ENCODE measurements at places on chromosomes 1 and 21.

GRCh38 chr1:233597489-233597901, 16.4 kb upstream of the KCNK1 start:
- DNase-seq, result peak; percentile 75

DNA sequence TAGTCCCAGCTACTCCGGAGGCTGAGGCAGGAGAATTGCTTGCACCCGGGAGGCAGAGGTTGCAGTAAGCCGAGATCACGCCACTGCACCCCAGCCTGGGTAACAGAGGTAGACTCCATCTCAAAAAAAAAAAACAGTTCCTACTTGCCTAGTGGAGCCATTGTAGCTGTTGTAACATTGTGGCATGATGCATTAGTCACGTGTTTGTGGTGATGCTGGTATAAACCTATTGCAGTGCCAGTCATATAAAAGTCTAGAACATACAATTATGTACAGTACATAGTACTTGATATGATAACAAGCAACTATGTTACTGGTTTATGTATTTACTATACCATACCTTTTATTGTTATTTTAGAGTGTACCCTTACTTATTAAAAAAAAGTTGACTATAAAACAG, 16.2 kb downstream of the KYAT3 start:
- no peak for DNase-seq

DNA sequence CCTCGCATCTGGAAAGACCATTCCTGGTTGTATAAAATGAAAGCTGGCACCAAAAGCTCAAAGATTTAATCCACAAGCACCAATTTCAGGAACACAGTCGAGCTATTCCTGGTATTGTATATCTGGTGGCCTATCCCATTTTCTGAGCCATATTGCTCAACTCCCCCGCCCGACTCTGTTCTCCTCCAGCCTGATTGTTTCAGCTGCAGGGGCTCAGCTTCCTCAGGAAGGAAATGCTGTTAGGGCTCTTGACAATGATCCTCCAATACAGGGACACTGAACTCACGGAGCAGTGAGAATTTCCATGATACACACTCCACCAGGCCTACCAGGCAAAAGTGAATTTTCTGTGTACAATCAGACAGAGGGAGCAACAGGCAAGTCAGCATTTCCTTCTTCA, 16.9 kb upstream of the TDRD10 start:
- DNase-seq, result no peak

DNA sequence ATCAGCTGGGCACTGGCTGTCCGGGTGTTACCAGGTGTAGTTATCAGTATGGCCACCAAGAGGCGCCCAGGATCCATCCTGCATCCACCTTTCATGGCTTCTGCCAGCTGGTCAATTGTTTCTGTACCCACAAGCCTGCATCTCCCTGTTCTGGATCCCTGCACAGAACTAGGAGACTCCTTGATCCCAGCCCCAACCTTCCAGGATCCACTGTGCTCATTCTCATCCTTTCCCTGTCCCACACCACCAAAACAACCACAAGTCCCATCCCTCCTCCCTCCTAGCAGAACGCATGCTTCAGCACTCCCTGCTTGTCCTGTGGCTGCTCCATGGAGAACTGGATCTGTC, 27.2 kb upstream of the FOXE3 start:
- peak; percentile 55 for DNase-seq

DNA sequence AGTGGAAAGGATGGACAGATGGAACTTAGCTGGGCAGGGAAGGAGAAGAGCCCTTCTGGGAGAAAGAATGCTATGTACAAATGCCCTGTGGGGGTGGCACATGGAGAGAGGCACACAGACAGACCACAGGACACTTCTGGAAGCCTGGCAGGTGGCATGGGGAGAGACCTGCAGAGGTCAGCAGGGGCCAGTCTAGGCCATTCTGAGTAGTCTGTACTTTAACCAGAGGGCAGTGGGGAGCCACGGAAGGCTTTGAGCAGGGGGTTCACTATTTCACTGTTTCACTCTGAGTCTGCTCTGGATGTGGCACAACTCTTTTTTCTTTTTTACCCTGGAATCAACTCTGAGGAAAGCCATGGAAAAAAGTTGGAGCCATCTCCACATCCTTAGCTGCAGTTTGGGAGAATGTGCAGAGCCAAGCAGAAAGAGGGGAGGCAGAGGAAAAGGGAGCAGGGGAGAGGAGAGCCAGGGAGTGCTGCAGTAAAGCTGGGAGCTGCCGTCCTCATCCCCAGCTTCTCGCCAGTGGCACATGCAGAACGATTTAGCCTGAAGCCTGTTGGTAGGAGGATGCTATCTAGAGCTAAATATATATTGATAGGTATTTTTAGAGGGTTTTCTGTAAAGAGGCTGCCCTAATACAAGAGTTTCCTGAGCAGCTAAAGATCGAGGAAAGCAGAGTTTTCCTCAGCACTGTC, 34.0 kb downstream of the CACNA1E start:
- no peak for DNase-seq

- no peak for DNase-seq
These were observed 45.3 kb downstream of the F3 start for GRCh38 chr1:94496076-94496755.

DNA sequence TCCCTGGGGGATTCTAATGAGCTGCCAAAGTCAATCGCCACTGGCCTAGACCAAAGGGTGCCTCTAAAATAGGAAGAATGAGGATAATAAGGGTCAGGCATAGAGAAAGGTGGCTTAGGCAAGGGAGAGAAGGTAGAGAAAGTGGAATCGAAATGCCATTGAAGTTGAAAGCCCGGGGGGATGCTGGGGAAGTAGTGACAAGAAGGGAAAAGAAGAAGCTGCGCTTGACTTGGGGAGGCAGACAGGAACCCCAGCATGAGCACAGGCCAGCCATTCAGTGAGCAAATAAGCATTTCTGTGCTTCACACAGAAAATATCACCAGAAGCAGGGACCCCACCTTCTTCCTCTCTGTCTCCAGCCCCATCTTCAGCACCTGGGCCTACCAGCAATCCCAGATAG, 1.5 kb downstream of the CD2 start:
- no peak for DNase-seq

- peak; percentile 42 for DNase-seq
These were observed 35.9 kb downstream of the CNST start for GRCh38 chr1:246602194-246602593.

GRCh38 chr1:8381618-8382017, 63.7 kb downstream of the SLC45A1 start:
- DNase-seq, result peak; percentile 27

DNA sequence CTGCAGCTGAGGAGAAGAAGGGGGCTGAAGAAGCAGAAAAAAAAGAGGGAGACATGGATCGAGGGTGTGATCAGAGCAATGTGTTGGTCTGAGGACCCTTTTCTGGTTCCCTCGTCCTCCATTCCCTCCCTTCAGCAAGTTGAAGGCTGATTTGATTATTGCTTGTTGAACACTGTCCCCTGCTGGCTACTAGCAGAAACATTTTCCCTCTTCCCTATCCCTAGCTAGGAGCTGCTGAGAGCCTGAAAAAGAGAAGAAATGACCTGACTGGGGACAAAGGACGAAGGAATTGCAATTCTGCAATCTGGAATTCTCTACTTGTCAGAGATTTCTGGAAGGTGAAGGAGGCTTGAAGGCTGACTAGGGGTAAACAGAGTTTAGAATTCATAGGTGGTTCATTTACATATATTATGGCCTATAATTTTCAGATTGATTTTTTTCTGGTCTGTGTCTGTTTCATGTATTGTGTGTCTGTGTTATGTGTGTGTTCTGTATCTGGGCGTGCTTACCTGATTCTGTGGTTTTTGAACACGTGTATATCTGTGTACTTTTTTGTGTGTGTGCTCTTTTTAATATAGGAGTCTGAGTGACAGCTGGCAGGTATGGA, 9.8 kb downstream of the NHLH1 start:
- peak; percentile 67 for DNase-seq

DNA sequence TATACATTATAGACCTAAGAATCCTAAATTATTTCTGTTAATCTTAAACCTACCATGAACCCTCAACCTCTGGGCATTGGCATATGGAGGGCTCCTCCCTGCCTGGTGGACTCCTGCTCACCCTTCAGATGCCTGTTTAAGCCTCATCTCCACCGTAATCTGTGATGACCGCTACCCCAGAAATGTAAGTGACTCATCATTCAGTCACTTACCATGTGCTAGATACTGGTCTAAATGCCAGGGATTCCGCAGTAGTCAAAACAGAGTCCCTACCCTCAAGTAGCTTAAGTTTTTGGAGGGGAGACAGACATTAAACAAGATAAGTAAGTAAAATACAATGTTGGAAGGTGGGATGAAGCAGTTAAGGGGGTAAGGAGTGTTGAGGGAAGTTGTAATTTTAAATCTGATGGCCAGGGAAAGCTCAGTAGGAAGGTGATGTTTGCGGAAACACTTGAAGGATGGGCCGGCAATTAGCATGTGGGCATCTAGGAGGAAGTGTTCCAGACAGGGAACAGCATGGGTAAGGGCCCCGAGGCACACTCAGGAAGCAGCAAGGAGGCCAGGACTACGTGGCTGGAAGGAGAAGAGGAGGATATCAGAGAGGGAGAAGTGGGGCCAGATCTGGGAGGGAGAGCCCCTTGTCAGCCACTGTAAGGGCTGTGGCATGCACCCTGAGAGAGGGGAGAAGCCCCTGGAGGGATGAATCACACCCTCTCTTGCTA, 141.7 kb upstream of the HOOK1 start:
- DNase-seq, result peak; percentile 73

DNA sequence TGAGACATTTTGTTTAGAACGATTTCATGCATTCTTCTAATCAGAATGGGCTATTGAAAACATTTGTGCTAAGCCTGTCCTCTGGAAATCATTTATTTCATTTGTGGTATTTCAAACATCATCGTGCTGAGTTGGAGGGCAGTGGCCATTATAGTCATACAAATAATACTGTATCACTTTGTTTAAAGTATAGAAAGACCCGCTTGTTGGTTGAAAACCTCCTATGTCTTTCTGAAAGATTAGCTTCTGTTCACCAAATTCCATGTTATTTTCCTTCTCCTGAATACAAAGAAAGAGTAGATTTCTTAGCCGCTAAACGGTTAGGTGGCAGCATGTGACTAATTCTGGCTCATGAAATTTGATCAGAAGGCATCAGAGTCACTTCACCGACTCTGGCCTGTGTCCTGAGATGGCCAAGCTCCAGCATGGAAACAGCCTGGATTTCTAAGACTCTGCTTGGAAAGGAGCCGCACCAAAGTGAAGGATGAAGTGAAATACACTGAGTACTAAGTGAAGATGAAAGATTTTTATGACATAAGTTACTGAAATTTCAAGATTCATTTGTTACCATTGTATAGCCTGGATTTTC, 355.1 kb downstream of the USP25 start:
- DNase-seq, result peak; percentile 46

DNA sequence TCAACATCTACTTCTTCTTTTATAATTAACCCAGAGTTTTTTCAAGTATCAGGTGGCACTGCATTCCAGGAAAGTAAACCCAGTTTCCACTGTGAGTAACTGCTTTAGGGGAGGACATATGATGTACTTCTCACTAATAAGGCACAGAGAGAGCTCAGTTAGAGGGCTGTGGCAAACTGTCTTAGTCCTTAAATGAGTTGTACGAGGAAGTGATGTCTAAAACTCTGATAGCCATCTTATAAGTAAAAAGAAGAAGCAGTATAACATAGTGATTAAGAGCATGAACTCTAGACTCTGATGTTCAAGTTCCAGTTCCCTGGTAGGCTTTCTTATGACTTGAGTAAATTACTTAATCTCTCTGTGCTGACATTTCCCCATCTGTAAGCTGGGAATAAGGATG, 58.7 kb upstream of the PTGS2 start:
- no peak for DNase-seq

- no peak for DNase-seq
These were observed 28.4 kb downstream of the AK2 start for GRCh38 chr1:33008051-33008914.

DNA sequence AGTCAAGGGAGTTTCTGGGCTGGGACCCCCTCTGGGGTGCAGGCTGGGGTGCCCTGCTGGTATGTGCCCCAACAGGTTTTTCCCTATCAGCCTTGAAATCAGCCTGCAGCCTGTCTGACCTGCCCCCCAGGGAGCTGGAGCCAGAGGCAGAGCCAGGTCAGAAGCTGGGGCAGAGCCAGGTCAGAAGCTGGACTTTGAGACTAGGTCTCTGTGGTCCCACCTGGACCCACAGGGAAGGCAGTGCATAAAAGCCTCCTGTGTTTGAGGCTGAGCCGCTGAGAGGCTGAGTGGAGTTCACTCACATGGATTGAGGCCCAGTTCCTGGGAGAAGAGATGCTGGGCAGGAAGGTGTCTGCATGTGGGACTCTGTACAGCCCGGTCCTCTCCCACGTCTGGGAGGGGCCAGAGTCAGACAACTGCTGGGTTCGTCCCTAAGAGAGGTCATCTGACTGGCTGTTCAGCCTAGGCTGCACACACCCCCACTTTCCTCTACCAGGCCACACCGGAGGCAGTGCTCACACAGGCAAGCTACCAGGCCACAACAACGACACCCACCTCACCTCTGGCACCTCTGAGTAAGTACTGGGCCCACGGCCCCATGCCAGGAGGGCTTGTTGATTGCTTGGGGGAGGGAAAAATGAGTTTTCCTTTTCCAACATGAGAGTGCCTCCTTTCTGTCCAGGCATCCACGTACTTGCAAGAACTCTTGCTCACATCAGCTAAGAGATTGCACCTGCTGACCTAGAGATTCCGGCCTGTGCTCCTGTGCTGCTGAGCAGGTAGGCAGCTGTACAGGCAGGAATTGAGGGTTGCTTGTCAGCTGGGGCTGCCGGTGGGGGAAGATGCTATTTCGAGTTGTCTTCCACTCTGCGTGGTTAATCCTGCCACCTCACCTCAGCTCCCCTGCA, at the start of gene ANXA9:
Gene ANXA9 (plus strand): TSS at position 488 of the 908 bp plus-strand sequence. CDS start 814 bp downstream, outside the sequence.
- DNase-seq, result no peak

DNA sequence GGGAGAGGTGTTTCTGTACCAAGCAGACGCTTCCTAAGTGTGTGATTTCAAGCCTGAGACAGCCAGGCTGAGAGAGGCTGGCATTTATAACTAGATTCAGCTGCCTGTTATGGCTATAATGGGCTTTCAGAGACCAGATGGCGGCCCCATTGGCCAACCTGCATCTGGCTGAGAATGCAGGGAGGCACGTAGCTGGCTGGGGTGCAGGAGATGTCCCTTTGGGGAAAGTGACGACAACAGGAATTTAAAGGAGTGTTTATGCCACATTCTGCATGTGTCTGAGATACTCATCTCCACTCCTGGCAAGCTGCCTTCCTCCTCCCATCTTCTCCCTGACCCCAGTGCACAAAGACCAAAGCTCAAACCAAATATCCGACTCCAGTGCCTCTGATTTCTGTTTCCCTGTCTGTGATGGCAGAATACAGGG, 21.3 kb upstream of the CCDC190 start:
- DNase-seq, result peak; percentile 59

- no peak for DNase-seq
These were observed 3.8 kb downstream of the NCDN start for GRCh38 chr1:35561297-35561971.

- peak; percentile 63 for DNase-seq
These were observed 17.2 kb downstream of the VCAM1 start for GRCh38 chr1:100736746-100737145.

GRCh38 chr1:89808441-89809117, 12.3 kb upstream of the LRRC8D start:
- DNase-seq, result peak; percentile 64

GRCh38 chr1:223835754-223836153, 10.0 kb downstream of the TP53BP2 start:
- no peak for DNase-seq

- DNase-seq, result no peak
These were observed 58.0 kb downstream of the RAP1GAP start for GRCh38 chr1:21610989-21611785.
